ENCODE measurements at places on chromosomes 1 and 21.

- DNase-seq, result no peak
- H3K4me1 ChIP-seq, result peaks cover 11% of the 10 kb centered on the region
- no peak overlapping the region for H3K4me3 ChIP-seq
- no peak overlapping the region for H3K27ac ChIP-seq
- no peaks in the 10 kb centered on the region for H3K27me3 ChIP-seq
- H3K36me3 ChIP-seq, result no peaks in the 10 kb centered on the region
Observed at GRCh38 chr21:37534431-37534830, 167.9 kb downstream of the DYRK1A start.

DNA sequence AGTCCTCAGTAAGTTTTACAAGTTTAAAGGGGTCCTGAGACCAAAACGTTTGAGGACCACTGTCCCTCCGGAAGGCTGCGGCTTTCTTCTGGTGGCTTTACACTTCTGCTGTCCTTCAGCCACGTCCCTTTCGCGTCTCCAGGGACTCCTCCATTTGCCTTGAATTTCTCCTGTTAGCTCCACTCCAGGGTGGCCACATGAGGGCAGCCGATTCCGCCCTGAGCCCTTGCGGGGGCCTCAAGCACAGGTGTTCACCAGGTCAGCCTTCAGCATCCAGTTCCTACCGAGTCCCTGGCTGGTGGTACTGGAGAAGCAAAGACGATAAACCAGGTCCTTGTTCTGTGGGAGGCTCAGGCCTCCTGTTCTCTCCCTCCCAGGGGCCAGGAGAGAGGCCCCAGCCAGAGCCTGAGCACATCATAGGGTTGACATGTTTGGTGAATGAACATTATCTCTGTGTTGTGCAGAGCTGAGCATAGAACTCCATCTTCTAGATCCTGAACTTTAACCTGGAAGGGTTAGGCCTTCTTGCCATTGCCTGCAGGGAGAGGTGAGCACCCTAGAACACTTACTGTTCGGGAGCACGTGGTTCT, 27.4 kb upstream of the COQ8A start:
- H3K36me3 ChIP-seq, result no peaks in the 10 kb centered on the region
- no peak overlapping the region for H3K4me3 ChIP-seq
- no peak overlapping the region for H3K27ac ChIP-seq
- no peak for DNase-seq

GRCh38 chr1:174079796-174080195, 57.6 kb upstream of the RC3H1 start:
- no peak overlapping the region for H3K27ac ChIP-seq
- H3K36me3 ChIP-seq, result no peaks in the 10 kb centered on the region
- H3K4me3 ChIP-seq, result no peak overlapping the region

GRCh38 chr1:65717815-65718454, 74.8 kb upstream of the PDE4B start:
- H3K27me3 ChIP-seq, result no peaks in the 10 kb centered on the region
- H3K4me3 ChIP-seq, result no peak overlapping the region
- H3K27ac ChIP-seq, result no peak overlapping the region
- no peaks in the 10 kb centered on the region for H3K4me1 ChIP-seq
- no peaks in the 10 kb centered on the region for H3K36me3 ChIP-seq

- peak overlapping the region; percentile 69 for H3K27ac ChIP-seq
- DNase-seq, result no peak
- no peaks in the 10 kb centered on the region for H3K27me3 ChIP-seq
- 0 out of 2 replicates have a peak, but pooled peaks cover 9% of the 10 kb centered on the region for H3K4me1 ChIP-seq
- H3K4me3 ChIP-seq, result no peak overlapping the region
- no peaks in the 10 kb centered on the region for H3K36me3 ChIP-seq
Observed at GRCh38 chr1:172286629-172287076, 133.8 kb upstream of the C1orf105 start.

- no peaks in the 10 kb centered on the region for H3K36me3 ChIP-seq
- no peak overlapping the region for H3K27ac ChIP-seq
- H3K4me3 ChIP-seq, result no peak overlapping the region
- no peak for DNase-seq
- H3K27me3 ChIP-seq, result no peaks in the 10 kb centered on the region
- H3K4me1 ChIP-seq, result no peaks in the 10 kb centered on the region
Observed at GRCh38 chr1:198623752-198624647, 14.8 kb upstream of the PTPRC start.

- no peak overlapping the region for H3K27ac ChIP-seq
- peak; percentile 29 for DNase-seq
- no peaks in the 10 kb centered on the region for H3K36me3 ChIP-seq
Observed at GRCh38 chr1:62038594-62039284, 155.9 kb upstream of the L1TD1 start.

All from SK-N-SH (cell line).